MCF 10A (cell line): ENCODE measurements at places on chromosomes 2 and 18. TPM values are rescaled to one million over a fixed set of nuclear protein-coding genes. Genes with fewer than 3 reads are reported as not detected.

Gene SULT1C4
- total RNA-seq = not detected in 2 replicates

Gene SPC25
- total RNA-seq = 2.5 and 3.5 TPM in 2 replicates

GRCh38 chr18:61860302-61860701 lies 32.5 kb downstream of the RNF152 start:
- no peak for DNase-seq

DNA sequence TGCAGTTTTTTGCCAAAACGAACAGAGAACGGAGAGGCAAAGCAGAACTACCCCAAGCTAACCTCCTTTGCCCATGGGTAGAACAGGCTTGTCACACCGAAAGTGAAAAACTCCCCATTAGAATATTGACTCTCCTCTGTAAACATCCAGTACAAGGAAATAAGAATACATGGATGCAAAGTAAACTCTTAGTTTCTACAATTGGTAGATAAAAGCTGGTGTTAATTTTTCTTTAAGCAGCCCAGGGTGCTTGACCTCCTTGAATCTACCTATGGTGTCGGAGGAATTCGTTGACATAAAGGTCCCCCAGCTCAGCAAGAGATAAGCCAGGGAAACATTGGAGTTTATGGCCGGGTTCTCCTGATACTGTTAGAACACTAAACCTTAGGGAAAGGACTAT lies 48.4 kb upstream of the DSG1 start:
- no peak for DNase-seq

GRCh38 chr2:112791693-112792230 lies 7.5 kb upstream of the IL1A start:
- no peak for DNase-seq

GRCh38 chr2:37201208-37201607 lies 4.9 kb downstream of the CEBPZOS start:
- DNase-seq = no peak

Gene HDHD2
- total RNA-seq = 32.6 and 48.0 TPM in 2 replicates

Gene CFAP65
- not detected in 2 replicates for total RNA-seq

- no peak for DNase-seq
Measured at GRCh38 chr2:127598711-127599110, 47.2 kb upstream of the GPR17 start.

DNA sequence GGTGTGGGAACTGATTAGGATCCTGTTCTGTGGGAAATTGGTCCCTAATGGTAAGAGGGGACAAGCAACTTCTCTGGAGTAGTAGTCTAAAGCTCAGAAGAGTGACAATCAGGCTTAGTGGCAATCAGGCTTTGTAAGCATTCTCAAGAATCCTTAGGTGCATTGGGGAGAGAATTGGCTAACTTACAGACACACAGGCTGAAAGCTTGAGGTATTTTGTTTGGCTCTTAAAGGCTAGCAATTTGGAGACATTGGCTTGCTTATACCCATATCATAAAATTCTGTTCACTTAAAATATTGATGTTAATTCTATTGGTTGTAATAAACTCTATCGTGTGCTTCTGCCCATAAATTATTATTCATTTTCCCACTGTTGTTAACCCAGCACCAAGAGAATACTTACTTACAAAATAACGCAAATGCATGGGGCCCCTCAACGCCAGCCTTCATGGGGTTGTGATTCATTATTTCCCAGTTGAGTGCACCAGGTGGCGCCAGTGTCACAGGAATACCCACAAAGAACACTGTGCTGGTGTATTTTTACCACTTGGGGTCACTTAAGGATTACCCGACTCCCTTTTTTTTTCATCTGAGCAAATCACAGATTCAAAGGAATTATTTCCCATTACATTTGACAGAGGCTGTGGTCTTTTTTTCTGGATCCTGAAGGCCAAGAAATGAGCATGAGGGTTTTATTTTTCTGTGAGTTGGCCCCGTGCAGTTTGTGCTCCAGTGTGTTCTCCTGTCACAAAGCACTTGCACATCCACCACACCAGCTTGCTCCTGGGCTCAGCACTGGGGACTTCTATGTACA lies 45.5 kb downstream of the DDX1 start:
- DNase-seq = peak; percentile 70
